Fibroblast of lung (primary cell): ENCODE measurements at places on chromosomes 5 and 9. TPM values are rescaled to one million over a fixed set of nuclear protein-coding genes. Genes with fewer than 3 reads are reported as not detected.

GRCh38 chr5:78373231-78373630 is 12.8 kb downstream of the SCAMP1 start:
- DNase-seq = peak; percentile 3
- H3K27ac ChIP-seq = no peak overlapping the region
- no peak overlapping the region for H3K4me3 ChIP-seq
- H3K36me3 ChIP-seq = no peaks in the 10 kb centered on the region
- no peaks in the 10 kb centered on the region for H3K27me3 ChIP-seq

DNA sequence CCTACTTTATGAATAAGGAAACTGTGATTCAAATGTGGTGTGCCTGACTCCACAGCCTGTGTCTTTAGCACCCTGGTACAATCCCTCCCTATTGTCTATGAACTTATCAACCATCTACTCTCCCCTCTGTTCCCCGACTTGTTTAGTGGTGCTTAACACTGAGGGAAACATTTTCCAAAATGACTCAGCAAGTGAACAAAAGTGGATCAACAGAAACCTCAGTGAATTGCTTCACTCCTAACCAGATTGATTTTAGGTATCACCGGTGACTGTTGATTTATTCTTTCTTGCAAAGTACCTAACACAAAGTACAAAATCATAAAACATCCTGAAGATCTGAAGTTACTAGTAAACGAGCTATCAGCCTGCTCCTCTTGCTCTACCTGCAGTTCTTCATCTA is 42.1 kb upstream of the RAPGEF6 start:
- DNase-seq = peak; percentile 15
- H3K4me1 ChIP-seq = peaks cover 12% of the 10 kb centered on the region
- no peaks in the 10 kb centered on the region for H3K27me3 ChIP-seq

The CCNI2 gene
- not detected in 2 replicates for polyA plus RNA-seq

The F2RL1 gene
- polyA plus RNA-seq = 12.4 and 24.9 TPM in 2 replicates

The C9orf153 gene
- 0.06 and 0.17 TPM in 2 replicates for polyA plus RNA-seq
